ENCODE measurements at places on chromosomes 16 and 17.

DNA sequence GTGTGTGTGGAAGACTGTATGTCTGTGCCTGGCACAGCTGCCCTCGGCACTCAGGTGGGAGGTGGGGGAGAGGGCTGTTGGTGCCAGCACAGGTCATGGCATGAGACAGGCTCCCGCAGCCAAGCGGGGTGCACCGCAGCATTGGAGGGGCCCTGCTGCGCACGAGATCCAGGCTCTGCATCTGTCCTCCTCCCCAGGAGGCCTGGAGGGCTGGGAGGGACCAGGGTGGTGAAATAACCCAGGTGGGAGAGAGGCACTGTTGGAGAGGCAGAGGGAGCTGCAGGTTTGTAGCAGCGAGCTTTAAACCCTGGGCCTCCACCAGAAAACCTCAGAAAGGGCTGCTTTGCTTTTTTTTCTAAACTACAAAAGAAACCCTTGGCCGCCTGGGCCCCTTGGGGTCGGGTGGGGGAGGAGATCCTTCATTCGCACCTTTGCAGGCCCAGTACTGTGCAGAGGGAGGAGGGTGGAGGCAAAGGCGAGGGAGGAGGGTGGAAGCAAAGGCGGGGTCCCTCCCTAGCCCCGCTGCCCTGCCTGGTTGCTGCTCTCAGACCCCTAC is 241.7 kb downstream of the SEC14L1 start:
- DNase-seq, result no peak

DNA sequence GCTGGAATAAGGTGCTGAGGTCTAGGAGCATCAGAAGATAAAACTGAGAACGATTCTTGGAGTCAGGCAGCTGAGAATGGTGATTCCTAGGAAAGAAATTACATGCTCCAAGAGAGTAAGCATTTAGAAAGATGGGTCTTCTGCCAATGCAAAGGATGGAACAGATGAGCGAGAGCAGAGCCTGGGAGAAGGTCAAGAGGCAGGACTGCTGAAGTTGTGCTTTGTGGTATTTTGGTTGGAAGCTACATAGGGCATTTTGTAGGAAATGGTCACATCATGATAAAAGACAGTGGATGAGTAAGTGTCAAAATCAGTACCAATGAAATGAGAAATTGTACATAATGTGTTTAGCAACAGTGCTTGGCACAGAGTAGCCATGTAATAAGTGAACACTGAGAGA is 1.4 kb upstream of the CRYM start:
- no peak for DNase-seq

- DNase-seq, result no peak
Measured at GRCh38 chr17:5430413-5430999, 8.4 kb downstream of the C1QBP start.

- no peak for DNase-seq
Measured at GRCh38 chr17:66944351-66945146, 20.0 kb upstream of the CACNG4 start.

DNA sequence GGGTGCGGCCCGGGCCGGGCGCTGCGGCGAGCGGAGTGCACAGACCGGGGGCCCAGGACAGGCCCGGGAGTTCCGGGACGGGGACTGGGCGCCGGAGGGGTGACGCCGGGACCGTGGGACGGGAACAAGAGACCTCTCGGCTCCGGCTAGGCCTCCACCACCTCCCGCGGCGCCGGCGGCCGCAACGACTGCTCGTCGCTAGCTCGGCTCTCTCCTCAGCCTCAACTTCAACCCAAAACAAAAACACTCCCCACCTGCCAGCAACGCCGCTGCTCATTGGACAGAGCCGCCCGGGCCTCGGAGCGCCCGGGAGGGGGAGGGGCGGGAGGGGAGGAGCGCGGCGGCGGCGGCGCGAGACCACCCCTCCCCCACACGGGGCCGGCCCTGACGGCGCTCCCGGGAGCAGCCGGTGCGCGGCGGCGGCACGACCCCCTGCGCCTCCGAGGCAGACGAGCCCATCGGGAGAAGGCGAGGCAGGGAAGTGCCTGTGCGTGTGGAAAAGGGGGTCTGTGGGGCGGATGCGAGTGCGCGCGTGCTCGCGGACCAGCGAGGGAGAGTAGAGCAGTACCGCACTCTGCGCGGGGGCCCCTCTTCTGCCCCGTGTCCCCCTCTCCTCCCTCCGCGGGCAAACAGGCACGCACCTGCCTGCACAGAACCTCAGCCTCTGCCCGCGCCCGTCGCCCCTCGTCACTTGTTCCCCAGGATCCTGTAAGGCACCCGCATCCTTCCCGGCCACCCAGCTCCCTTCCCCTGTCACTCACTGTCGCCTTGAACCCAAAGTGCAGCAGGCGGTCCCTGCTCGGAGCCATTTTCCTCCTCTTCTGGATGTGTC is at the start of gene FBXL20:
Gene FBXL20, minus strand, starts transcription at position 215 of the 832 bp plus-strand sequence. CDS start 224 bp downstream, outside the sequence.
- peak; percentile 92 for DNase-seq

- DNase-seq, result no peak
Measured at GRCh38 chr16:83676086-83676485, 131.7 kb upstream of the HSBP1 start.

DNA sequence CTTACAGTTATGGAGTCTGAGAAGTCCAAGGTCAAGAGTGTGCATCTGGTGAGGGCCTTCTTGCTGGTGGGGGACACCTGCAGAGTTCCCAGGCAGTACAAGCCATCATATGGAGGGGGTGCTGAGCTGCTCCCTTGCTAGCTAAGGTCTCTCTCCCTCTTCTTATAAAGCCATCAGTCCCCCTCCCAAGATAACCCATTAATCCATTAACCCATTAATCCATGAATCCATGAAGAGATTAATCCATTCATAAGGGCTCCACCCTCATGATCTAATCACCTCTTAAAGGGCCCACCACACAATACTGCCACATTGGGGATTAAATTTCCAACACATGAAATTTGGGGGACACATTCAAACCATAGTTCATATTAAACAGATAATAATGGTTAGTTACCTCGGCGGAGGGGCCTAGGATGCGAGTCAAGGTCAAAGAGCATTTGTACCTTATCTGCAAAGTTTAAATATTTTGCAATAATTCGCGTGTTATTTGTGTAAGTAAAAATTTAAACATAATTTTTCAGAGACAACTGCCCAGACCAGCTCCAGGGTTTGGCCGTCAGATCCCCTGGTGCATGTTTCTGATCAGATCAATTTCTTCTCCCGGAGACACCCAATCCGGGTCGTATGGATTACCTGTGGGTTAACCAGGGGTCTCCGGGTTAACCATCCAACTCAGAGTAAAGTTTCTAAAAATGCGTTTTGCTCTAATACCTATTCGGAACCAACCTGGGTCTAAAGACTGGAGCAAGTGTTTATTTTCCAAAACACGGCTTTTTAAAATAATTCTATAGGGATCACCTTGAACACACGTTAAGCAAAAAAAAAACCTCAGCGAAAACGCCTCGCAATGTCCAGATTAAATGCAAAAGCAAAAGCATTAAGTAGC is 740 bp upstream of the POLR3E start:
- DNase-seq, result no peak

- DNase-seq, result no peak
Measured at GRCh38 chr17:63358956-63359355, 87.2 kb downstream of the CYB561 start.
